ENCODE measurements at places on chromosomes 5 and 9.

DNA sequence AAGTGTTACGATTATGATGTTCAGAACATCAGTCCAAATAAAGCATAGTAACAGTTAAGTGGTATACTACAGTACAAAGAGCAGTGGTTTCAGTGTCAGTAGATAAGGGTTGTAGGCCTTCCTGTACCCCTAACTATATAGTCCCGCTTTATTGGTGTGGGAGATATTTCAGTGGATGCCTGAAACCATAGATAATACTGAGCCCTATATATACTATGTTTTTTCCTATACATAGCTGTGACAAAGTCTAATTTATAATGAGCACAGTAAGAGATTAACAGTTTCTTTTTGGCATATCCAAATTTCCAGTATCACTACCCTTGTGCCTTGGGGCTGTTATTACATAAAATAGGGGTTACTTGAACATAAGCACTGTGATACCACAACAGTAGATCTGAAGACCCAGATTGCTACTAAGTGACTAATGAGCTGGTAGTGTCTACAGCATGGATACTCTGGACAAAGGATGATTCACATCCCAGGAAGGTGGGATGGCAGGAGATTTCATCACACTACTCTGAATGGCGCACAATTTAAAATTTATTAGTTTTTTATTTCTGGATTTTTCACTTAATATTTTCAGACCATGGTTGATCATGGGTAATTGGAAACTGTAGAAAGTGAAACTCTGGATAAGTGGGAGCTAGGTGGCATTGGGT is 119.3 kb downstream of the RPS23 start:
- no peak for DNase-seq

- no peak for DNase-seq
These were observed 1.5 kb downstream of the CSF2 start for GRCh38 chr5:132074772-132075718.

GRCh38 chr9:76693912-76694311 is 70.3 kb upstream of the PCA3 start:
- no peak for DNase-seq

DNA sequence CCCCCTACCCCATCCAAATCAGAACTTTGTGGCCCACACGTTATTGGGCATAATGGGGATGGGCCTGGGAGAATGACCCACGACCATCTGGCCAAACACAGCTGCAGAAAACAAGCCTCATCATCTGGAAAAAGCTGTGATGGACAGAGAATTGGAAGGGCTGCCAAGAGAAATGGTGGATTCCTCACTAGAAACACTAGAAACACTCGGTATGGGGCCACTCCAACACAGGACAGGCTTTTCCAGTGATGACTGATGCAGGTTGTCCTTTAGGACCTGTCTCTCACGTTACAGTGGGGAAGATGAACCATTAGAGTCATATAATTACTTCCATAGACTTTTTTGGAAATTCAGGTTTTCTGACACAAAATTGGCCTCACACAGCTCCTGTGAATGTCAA is 172.4 kb upstream of the TARS1 start:
- DNase-seq = no peak

- no peak for DNase-seq
These were observed 4.1 kb upstream of the IARS1 start for GRCh38 chr9:92297611-92298010.

DNA sequence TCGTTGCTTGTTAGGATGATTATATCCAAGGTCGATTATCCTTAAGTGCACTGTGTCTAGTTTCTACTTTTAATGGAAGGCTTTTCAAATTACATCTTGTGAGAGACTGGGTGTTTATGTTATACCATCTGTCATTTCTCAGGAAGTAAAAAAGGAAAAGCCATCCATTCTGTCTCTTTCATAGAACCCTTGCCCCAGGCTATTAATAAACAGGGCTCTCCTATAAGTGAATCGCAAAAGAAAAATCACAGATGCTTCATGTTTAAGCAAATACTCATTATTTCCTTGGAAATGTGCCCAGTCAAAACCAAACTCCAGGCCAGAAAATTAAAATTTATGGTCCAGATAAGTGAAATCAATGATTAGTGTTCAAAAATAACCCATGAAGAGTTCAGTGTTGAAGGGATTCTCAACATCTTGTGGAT is 58.1 kb downstream of the STARD4 start:
- DNase-seq = no peak

DNA sequence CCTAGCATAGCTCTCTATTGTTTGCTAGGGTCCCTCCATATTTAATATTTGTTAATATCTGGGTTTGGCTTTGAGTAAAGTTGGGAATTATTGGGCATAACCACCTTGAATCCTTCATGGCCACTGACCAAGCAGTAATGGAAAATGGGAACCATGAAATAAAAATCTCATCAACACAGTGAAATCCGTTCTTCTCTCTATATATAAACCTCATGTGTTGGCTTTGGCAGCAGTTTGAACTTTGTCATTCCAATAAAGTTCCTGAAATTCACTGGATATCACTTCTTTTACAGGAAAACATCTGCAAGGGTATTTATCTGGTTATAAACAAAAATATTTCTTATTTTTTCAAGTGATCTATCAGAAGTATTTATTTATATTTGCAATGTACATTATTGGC is 93.0 kb upstream of the MPDZ start:
- DNase-seq = no peak

DNA sequence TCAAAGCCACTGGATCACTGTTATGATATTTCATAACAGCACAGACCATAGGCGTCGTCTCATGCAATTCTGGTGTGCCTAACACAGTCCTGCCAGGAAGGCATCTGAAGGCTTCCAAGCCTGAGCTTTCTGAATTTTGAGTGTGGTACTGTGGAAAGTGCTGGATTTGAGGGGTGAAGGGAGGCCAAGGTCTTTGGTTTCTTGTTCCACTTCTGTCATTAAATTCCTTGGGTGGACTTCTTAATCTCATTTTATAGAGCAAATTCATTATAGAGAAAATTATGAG is 441.3 kb upstream of the PIK3R1 start:
- DNase-seq = no peak

DNA sequence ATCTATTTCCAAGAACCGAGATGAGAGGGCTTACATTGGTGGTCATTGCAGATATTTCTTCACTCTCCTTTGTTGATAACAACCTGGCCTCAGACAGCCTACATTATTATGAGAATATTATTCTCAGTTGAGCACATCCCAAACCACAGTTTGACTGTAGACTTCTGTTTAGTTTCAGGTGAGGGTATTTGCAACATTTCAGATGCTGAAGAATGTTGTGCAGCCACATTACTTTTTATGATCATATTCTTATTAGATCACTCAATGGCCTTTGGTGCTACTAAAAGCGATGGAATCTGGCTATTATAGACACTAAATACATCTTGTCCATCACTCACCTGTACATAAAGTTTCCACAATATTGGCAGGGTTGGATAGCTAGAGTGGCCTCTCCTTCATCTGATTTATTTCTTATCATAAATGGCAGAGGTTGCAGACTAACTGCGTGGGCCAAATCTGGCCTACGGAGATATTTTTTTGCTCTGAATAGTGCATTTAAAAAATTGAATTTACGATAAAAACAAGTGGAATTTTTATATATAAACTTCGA is 26.2 kb upstream of the RICTOR start:
- DNase-seq = no peak

DNA sequence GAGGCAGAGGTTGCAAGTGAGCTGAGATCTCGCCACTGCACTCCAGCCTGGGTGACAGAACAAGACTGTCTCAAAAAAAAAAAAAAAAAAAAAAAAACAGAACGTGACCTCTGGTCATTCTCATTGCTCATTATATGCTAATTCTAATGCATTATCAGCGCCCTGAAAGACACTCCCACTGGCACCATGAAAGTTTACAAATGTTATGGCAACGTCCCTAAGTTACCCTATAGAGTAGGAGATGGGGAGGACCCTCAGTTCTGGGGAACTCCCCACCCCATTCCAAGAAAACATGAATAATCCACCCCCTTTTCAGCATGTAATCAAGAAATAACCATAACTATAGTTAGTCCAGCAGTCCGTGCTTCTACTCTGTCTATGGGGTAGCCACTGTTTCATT is 48.9 kb upstream of the DENND4C start:
- no peak for DNase-seq

DNA sequence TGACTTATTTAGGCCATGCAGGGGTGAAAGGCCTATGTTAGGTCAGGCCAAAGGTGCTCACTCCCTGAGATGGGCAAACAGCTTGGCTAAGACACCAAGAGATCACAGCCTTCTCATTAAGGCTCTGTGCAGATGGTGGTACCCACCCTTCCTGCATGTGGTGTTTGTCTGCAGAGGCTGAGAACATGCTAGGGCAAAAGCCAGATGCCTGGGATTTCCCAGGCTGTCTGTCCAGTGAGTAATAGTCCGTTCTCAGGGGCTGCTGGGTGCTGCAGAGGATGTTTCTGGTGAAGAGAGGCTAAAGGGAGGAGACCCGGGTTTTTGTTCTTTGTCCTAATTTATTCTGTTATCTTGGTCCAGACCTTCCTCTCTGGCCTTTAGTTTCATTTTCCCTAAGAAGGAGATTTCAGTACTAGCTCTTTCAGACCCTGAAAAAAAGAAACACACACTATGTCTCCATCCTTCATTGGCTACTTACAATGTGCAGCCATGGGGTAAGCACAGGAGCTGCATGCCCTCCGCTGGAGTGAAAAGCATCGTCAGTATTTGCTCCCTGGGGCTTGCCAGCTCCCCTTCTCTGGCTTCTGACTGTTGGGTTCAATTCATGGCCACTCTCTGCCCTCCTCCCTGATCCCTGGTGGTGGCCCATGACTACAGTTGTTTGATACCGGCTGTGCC is 23.4 kb upstream of the GLRA1 start:
- no peak for DNase-seq

GRCh38 chr9:137190315-137190856 is 1.9 kb downstream of the SSNA1 start:
- DNase-seq = no peak

DNA sequence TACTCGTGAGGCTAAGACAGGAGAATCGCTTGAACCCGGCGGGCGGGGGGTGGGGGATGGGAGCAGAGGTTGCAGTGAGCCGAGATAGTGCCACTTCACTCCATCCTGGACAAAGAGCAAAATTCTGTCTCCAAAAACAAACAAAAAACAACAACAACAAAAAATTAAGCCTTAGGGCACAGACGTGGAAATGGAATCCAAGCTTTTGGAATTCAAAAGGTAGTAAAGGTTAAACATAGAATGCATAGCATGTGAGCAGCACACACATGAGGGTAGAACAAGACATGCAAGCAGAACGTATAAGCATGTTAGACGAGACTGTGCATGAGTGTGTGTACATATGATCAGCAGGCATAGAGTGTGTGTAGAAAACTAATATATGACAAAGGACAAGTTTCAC is 68.0 kb downstream of the PTBP3 start:
- no peak for DNase-seq

DNA sequence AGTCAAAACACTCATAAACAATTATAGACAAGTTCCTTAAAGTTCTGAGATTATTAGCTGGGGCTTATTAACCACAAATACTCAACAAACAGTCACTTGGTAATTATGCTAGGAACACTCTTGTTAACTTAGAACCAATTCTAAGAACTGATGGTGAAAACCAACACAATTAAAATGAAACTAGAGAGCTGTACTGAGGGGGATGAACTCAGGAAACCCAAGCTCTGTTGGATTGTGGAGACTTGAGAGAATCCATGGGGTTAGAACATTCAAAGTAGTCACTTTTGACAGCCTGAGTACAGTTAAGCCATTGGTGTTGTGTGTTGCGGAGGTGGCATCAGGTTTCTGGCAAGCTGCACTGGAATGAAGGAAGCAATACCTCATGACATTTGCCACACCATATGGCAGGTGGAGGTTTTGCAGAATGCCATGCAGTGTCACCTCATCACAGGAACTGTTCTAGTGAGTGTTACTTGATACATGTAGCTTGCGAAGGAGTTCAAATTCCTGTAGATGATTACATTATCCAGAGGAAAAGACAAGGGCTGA is 480.9 kb upstream of the CD180 start:
- DNase-seq = no peak

DNA sequence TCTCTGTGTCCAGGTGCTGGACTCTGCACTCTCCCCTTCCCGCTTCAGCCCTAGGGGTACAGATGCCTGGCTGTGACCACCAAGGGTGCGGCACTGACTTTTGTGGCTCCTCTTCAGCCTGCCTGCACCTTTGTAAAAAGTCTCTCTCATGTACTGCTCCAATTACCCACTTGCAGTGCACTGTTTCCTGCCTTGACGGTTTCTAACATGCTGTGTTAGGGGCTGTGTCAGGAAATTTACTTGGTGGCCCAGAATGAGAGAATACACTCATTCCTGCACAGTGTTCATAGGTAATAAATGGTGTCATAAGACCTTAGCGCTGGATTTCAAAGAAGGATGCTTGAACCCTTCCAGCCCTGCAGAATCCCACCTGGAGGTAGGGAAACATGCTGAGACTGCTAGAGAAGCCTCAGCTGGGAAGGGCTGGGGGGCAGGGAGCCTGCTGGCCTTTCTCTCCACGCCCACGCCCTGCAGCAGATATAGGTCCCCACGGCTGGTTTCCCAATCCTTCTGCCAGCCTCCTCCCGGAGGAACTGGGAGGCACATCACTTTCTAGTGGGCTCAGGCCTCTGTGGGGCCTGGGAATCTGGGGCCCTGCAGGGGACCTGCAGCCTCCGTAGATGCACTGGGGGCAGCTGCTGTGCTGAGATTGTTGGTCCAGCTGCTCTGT is 17.6 kb upstream of the HRH2 start:
- no peak for DNase-seq

DNA sequence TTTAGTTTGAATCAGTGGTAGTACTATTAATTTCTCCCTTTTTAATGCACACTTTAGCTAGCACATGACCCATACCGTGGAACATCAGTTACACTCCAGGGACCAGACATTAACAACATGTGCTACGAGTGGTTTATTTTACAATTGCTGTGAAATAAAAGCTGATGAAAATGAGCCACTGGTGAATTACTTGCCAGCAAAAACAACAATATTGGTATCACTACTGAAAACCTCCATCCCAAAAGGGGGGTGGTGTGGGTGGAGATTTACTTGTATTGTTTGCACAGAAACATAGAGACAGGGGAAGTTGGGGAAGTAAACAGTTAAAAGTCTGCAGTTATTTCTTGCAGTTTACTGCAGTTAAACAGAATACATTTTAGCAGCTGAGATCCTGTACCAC is 369.6 kb upstream of the GRAMD2B start:
- no peak for DNase-seq

DNA sequence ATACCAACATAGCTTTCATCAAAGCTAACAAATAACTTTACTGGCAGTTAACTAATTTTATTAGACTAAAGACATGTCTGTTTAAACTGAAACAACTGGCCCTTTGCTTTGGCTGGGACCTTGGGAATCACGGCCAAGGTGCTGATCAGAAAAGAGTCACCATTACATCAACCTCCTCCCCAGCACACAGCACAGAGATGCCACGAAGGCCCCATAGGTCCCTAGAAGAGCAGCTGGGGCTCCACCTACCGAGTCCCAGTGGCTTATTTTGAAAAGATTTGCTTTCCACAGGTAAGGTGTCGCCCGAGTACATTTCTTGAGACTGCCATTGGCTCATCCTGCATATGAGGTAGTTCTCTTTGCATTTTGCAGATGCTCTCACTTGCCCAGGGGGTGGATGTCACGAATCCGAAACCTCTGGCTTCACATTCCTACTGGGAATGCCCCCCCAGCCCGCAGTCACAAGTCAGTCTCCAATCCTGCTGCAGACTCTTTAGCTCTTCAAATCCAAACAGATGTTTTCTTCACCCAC is 18.8 kb upstream of the HSD17B3 start:
- no peak for DNase-seq

Measured in stimulated activated CD8-positive, alpha-beta memory T cell treated with anti-CD3 and anti-CD28 coated beads, Interleukin-4, amount 100 ng/mL, for 4 hours (primary cell).